H7 (cell line): ENCODE measurements at places on chromosomes 5 and 9. TPM values are rescaled to one million over a fixed set of nuclear protein-coding genes. Genes with fewer than 3 reads are reported as not detected.

Gene CRHBP
- total RNA-seq = 1.00 and 2.3 TPM in 2 replicates

Gene MAP1B
- 31.1 and 41.4 TPM in 2 replicates for total RNA-seq

Gene NIM1K
- total RNA-seq = not detected in 2 replicates

Gene TAF11L4
- total RNA-seq = not detected in 2 replicates

Gene AGXT2
- total RNA-seq = not detected in 2 replicates

Gene ZBTB34
- total RNA-seq = 11.2 and 14.1 TPM in 2 replicates

Gene FAM78A
- 1.6 and 3.4 TPM in 2 replicates for total RNA-seq

Gene NUTM2G
- total RNA-seq = 0.07 TPM in 2 replicates

Gene BDP1
- 10.7 and 19.4 TPM in 2 replicates for total RNA-seq

Gene OR13C9
- total RNA-seq = not detected in 2 replicates

Gene PCDHGA6
- 0.04 TPM in 1 of 2 replicates, not detected in the other for total RNA-seq

Gene OTP
- not detected in 2 replicates for total RNA-seq

Gene PLEKHG4B
- total RNA-seq = 25.2 and 34.1 TPM in 2 replicates

Gene DRD1
- total RNA-seq = 0.10 TPM in 1 of 2 replicates, not detected in the other
